ENCODE measurements at places on chromosomes 13 and 19.

GRCh38 chr19:3565139-3565538 is 7.6 kb upstream of the HMG20B start:
- DNase-seq, result no peak

DNA sequence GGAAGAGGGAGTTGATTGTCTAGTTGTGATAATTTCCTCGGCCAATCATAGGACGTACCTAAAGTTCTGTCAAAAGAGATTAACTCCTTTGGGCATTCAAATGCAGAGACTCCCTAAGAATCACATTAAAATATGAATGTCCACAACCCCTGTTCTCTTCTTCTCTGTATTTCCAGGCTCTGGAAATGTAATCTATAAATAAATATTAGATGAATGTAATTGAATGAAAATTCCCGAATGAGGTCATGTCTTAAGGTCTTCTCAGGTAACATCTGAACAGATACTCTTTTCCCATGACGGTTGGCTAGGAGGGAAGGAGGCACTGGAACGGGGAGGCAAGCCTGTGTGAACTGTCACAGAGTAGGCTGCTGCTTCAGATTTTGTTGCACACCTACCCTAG is 145.2 kb downstream of the OXGR1 start:
- no peak for DNase-seq

GRCh38 chr19:1524287-1524971 is 552 bp downstream of the PLK5 start:
- DNase-seq, result no peak

DNA sequence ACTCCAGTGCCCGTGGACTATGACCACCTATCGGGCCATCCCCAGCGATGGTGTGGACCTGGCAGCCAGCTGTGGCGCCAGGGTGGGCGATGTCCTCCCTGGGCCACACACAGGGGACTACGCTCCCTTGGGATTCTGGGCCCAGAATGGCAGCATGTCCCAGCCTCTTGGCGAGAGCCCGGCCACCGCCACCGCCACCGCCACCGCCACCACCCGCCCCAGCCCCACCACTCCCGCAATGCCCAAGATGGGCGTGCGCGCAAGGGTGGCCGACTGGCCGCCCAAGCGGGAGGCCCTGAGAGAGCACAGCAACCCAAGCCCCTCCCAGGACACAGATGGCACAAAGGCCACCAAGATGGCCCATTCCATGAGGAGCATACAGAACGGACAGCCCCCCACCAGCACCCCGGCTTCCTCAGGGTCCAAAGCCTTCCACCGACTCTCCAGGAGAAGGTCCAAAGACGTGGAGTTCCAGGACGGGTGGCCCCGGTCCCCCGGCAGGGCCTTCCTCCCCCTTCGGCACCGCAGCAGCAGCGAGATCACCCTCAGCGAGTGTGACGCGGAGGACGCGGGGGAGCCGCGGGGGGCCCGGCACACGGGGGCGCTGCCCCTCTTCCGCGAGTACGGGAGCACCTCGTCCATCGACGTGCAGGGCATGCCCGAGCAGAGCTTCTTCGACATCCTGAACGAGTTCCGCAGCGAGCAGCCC is 142.3 kb downstream of the DPF1 start:
- DNase-seq, result no peak

DNA sequence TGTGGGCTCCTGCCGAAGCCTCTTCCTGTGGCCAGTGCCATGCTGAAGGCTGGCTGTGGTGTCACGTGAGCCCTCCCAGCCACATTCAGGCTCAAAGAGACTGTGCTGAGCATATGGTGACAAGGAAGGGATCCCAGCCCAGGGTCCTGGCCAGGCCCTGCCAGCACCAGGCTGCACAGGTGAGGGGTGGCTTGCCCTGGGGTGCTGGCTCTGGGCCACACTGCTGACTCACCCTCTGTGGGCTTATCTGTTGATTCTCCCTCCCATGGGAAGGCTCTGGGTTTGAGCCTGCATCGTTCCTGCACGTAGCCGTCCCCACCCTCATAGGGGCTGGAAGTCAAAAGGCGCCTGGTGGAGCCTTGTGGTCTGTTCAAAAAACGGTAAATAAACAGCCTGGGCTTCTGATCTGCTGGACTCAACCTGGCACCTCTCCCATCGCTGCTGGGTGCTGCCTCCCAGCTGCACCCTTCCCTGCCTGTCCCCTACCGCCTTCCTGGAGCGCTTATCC is 31.1 kb downstream of the DNM2 start:
- no peak for DNase-seq

DNA sequence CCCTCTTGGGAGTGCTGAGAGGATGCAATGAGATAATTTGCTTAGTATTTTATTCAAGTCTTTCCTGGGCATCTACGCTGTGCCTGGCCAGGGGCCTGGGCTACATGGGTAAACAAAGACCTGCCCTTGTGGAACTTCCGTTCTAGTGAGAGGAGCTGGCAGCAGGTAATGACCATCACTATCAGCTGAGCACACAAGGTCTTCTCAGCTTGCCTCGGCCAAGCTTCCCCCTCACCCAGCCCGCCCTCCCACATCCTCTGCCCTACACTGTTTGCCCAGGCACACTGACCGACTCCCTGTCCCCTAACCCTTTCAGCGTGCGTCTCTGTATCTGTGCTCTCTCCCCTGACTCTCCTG is 8.6 kb upstream of the FKRP start:
- DNase-seq, result no peak

DNA sequence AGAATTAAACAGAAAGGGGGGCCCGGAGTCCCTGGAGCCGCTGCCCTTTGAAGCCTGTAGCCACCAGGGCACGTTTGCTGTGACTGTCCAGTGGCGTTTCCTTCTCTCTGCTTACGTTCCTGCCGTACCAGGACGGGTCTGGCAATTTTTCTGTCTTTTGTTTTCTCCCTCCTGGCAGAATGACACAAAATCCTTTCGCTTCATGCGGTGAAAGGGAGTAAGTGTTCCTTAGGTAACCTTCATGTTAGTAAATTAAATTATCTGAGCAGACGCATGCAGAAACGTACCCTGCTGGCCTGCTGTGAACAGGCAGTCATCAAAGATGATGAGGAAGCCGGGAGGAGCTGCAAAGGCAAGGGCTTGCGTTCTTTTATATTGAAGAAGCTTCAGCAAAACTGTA is 299.3 kb upstream of the ARGLU1 start:
- DNase-seq, result no peak

- peak; percentile 53 for DNase-seq
Observed at GRCh38 chr19:50377051-50377461, 799 bp downstream of the NR1H2 start.

DNA sequence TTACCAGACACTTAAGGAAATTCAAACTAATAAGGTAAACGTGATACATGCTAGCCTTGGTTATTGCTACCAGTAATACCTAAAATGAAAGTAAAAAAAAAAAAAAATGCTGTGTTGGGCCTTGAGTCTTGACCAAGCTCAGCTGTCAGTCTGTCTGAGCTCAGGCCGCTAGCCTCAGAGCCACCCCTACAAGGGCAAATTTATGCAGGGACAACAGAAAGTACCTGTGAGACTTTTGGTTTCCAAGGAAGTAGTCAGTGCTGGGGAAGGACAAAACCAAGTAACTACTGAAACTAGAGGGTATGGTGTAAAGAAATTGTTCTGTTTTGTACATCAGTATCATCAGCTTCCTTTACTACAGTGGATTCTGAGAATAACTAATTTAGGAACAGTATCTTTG is 134.3 kb upstream of the SLITRK5 start:
- no peak for DNase-seq

DNA sequence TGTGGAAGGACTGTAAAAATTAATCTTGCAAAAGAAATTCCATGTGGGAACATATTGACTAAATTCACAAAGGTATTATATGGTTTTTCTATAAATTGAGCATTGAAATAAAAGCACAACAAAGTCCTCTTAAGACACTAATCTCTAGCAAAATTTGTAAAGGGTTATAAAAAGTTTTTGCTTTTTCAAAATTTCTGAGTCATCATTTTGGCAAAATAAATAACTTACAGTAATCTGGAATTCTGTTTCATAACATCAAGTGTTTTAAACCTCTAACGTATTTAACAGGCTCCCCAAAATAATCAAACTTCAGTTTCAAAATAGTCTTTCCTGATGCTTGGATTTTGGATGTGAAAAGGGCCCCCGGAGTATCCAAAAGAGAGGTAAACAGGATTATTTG is 26.0 kb downstream of the MED4 start:
- DNase-seq, result no peak

DNA sequence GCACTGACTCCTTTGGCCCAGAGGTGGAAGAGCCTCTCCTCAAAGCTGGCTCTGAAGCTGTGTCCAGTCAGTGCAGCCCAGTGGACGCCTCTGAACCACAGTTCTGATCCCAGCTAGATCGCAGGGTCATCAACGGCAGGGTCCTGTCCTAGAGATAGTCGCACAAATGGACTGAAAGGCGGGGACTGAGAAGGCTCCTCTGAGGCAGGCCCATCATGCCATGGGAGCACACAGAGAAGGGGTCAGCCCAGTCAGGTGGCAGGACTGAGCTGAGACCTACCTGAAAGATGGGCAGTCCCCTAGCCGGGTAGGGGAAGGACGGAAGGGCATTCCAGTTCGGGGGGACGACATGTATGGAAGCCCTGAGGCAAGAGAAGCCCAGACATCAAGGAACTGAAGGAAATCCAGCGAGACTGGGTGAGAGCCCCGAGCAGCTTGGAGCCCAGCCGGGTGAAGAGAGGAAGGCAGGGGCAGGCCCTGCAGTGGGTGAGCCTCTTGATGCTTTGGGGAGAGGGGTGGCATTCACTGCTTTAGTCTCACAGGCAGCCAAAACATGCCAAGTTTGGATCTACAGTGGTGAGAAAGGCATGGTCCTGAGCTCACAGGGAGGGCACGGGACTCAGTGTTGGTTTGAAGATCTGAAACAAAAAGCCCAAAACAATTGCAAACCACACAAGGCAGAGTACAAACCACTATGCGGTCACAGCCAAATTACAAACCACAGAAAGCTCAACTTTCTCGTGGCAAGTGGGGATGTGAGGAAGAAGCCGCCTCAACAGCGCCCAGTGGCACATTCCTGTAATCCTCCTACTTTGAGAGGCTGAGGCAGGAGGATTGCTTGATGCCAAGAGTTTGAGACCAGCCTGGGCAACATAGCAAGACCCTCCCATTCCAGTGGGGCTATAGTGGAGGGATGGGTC is 10.0 kb downstream of the CALM3 start:
- no peak for DNase-seq

DNA sequence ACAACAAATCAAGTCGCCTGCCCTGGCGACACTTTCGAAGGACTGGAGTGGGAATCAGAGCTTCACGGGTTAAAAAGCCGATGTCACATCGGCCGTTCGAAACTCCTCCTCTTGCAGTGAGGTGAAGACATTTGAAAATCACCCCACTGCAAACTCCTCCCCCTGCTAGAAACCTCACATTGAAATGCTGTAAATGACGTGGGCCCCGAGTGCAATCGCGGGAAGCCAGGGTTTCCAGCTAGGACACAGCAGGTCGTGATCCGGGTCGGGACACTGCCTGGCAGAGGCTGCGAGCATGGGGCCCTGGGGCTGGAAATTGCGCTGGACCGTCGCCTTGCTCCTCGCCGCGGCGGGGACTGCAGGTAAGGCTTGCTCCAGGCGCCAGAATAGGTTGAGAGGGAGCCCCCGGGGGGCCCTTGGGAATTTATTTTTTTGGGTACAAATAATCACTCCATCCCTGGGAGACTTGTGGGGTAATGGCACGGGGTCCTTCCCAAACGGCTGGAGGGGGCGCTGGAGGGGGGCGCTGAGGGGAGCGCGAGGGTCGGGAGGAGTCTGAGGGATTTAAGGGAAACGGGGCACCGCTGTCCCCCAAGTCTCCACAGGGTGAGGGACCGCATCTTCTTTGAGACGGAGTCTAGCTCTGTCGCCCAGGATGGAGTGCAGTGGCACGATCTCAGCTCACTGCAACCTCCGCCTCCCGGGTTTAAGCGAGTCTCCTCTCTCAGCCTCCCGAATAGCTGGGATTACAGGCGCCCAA is at the start of gene LDLR:
LDLR (plus strand) TSS at position 210 of the 760 bp plus-strand sequence; CDS start at position 296, 86 bp downstream.
- DNase-seq, result peak; percentile 50

- DNase-seq, result no peak
Observed at GRCh38 chr19:18385675-18386542, at the start of gene GDF15. GDF15 (plus strand) TSS chr19:18386158; CDS start chr19:18386190, 32 bp downstream.

DNA sequence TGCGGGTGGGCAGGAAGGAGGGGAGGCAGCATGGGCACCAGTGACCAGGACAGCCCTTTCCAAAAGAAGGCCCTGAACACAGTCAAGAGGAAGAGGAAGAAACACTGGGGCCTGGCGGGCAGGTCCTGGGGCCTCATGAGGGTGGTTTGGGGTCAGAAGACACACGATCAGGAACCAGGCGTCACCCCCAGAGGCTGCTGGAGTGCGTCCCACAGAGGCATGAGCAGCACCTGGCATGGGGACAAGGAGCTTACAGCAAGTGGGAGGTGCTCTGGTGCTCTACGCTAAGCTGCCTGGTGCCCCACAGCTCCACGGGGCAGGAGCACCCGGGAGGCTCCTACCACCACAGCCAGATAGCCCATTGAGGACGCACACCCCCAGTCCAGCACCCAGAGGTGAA is 20.0 kb downstream of the ELL start:
- DNase-seq, result no peak

- DNase-seq, result no peak
Observed at GRCh38 chr19:2187159-2187558, 23.4 kb downstream of the DOT1L start.

DNA sequence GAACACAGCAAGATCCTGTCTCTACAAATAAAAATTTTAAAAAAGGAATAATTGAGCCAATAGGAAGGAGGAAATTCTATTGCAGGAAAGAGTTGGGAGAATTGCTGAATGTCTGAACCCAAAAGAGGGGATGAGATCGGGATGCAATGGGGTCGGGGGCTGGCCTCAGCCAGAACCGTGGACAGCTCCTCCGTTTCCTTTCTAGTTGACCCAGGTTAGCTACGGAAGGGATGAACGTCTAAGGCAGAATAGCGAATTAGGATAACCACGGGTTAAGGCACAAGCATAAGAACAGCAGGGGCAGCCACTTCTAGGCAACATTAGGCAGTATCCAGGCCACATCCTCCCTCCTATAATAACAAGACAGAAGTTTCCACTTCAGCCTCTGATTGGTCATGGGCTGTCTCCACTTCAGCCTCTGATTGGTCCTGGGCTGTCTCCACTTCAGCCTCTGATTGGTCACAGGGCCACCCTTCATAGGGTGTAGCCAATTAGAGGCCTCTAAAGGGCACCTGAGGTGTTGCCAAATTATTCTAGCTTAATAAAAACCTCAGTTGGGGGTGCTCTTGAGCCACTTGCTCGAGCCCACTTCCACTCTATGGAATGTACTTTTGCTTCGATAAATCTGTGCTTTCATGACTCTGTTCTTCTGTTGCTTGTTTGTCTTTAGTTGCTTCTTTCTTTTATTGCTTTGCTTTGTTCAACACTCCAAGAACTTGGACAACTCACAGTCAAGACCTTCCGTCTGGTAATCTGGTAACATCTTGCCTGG is 24.9 kb upstream of the TPM4 start:
- DNase-seq, result no peak

- no peak for DNase-seq
Observed at GRCh38 chr19:1907563-1908363, 2.6 kb downstream of the ADAT3 start.

DNA sequence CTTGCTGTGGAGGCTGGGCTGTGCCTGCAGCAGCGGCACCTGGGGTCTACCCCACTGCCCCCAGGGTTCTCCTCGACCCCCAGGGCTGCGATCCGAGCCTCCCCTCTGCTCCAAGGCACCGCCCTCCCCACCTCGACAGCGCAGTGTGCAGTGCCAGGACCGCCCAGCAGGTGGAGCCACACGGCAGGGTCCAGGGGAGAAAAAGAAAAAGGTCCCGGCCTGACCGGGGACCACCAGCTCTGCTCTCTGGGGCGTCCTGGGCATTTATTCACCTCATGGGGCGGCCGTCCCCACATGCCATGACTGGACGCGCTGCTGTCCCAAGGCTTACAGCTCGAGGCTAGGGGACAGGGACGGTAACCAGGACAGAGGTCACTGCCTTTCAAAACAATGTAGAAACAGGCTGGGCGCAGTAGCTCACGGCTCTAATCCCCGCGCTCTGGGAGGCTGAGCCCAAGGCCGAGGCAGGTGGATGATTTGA is 10.6 kb downstream of the REXO1 start:
- peak; percentile 48 for DNase-seq

Measured in T-helper 17 cell (primary cell).